ENCODE measurements at places on chromosomes 13 and 19. TPM values are rescaled to one million over a fixed set of nuclear protein-coding genes. Genes with fewer than 3 reads are reported as not detected.

DNA sequence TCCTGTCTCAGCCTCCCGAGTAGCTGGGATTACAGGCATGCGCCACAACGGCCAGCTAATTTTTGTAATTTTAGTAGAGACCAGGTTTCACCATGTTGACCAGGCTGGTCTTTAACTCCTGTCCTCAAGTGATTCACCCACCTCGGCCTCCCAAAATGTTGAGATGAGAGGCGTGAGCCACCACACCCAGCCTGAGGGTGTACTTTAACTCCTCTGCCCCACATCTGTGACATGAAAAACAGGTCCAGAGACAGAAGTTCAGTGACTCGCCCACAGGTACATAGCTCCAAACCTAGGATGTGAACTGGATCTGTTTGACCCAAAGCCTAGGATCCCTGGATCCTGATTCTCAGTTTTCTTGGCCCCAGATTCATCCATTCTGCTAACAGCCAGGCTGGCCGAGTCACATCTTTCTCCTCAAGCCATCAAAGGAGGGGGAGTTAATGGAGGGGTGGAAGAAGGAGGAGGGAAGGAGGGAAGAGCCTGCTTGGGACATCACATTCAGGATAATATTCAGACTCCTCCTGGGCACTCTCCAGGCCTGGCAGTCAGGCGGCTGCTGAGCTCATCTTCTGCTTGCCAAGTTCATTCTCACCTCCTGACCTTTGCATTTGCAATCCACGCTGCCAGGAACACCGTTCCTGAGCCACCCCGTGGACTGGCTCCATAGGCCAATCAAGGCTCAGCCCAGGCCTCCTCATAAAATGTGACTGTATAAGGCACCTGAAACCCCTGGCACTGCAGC lies 3.1 kb downstream of the SPC24 start:
- H3K36me3 ChIP-seq, result no peaks in the 10 kb centered on the region
- peak; percentile 82 for DNase-seq
- H3K4me1 ChIP-seq, result peaks cover 23% of the 10 kb centered on the region
- H3K4me3 ChIP-seq, result no peak overlapping the region
- peak overlapping the region; percentile 72 for H3K27ac ChIP-seq

DNA sequence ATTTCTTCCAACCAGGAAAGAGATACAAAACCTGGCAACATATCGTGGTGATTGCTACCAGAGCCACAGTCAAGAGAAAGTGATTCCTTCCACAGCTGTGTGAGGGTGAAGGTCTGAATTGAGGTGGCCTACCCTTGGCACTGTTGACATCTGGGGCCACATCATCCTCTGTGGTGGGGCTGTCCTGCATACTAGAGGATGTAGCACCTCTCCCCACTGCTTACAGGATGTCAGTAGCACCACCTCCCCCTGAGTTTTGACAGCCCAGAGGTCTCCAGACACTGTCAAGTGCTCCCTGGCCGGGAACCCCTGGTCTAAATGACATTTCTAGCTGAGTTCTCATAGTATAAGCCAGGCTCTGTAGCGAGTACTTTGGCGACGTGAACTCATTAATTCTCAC lies 15.5 kb downstream of the PTGER1 start:
- no peaks in the 10 kb centered on the region for H3K4me1 ChIP-seq
- H3K36me3 ChIP-seq, result peaks cover 2% of the 10 kb centered on the region
- H3K27me3 ChIP-seq, result no peaks in the 10 kb centered on the region
- H3K4me3 ChIP-seq, result no peak overlapping the region
- no peak for DNase-seq

DNA sequence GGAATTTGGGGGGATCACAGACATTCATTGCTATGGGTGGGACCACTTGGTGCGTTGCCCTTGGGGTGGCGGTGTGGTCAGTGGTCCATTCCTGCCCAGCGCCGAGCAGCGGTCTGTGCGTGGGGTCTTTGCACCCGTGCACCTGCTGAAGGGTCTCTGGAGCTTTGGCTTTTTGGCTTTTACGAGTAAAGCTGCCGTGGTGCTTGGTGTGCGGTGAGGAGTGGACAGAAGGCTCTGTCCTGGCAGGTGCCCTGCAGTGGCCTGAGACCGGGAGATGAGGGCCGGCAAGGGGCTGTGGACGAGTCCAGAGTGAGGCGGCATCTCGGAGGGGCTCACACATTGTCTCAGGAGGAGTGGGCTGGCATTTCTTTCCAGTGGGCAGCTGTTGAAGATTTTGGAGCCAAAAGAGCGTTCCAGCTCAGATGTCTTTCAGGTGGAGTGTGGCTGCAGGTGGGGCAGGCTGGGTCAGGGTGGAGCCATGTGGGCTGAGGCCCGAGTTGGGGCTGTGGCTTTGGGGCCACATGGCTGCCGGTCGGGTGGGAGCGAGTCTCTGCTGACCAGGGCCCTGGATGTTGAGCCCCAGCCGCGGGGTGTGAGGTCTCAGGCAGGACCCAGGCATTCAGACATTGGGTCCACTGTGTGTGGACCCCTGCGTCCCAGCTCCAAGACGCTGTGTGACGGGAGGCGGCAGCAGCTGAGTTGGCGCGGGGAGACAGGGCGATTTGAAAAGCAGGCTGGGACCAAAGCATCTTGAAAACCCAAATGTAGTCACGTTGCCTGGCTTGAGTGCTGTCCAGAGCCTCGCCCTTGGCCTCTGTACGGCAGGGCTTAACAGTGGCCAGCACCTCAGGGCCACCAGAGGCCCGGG lies 11.7 kb downstream of the GNA11 start:
- H3K4me1 ChIP-seq, result peaks cover 26% of the 10 kb centered on the region
- no peak for DNase-seq
- H3K27me3 ChIP-seq, result no peaks in the 10 kb centered on the region
- H3K36me3 ChIP-seq, result no peaks in the 10 kb centered on the region
- no peak overlapping the region for H3K4me3 ChIP-seq
- H3K27ac ChIP-seq, result no peak overlapping the region

DNA sequence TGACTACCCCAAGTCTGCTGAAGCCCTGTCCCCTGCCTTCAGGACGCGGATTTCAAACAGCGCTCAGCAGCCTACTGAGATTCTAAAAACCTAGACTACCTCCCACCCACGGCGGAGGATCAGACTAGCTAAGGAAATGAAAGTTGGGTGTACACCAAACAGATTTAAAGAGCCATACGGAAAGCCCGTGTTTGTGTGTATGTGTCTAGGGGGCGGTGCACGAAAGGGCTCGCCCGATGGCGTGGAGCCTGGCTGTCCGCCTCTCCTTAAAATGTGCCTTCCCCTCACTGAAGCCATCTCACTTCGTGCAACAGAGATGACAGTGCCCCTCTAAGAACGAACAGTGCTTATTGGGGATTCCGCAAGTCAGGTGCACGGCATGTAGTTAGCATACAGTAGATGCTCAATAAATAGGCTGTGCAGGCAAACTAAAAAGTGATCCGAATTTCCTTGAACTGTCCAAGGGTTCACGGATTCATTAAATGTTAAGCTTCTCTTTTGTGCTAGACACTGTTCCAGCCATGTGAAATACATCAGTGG lies 639 bp downstream of the LENG1 start:
- peaks cover 45% of the 10 kb centered on the region for H3K36me3 ChIP-seq
- no peak for DNase-seq
- H3K27me3 ChIP-seq, result no peaks in the 10 kb centered on the region
- peak overlapping the region; percentile 98 for H3K27ac ChIP-seq

GRCh38 chr13:77047649-77048343 lies 20.8 kb upstream of the FBXL3 start:
- H3K27me3 ChIP-seq, result no peaks in the 10 kb centered on the region
- H3K27ac ChIP-seq, result no peak overlapping the region
- no peak for DNase-seq
- peaks cover 69% of the 10 kb centered on the region for H3K36me3 ChIP-seq
- H3K4me1 ChIP-seq, result peaks cover 19% of the 10 kb centered on the region

GRCh38 chr13:109840201-109840892 lies 54.0 kb upstream of the IRS2 start:
- DNase-seq, result no peak
- H3K4me3 ChIP-seq, result no peak overlapping the region
- no peaks in the 10 kb centered on the region for H3K36me3 ChIP-seq

DNA sequence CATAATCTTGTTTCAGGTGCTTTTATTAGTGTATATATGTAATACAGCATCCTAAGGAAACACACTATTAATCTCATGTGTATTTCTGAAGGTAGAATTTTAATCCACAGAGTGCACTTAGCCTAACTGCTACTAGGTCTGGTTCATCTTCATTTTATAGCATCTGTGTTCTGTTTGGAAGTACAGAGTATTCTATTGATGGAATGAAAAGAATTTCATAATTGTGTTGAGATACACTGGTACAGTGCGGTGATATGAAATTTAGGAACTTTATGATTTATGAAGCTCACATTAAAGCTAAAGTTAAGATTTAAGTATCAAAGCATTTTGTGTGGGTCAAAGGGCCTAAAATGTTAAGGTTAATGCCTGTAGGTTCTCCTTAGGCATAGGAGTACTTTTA lies 6.0 kb downstream of the PCDH17 start:
- H3K4me3 ChIP-seq, result no peak overlapping the region
- no peak overlapping the region for H3K27ac ChIP-seq
- H3K4me1 ChIP-seq, result no peaks in the 10 kb centered on the region
- no peaks in the 10 kb centered on the region for H3K36me3 ChIP-seq

- H3K27ac ChIP-seq, result no peak overlapping the region
- no peaks in the 10 kb centered on the region for H3K27me3 ChIP-seq
- H3K4me1 ChIP-seq, result peaks cover 10% of the 10 kb centered on the region
- no peak for DNase-seq
- no peak overlapping the region for H3K4me3 ChIP-seq
Measured at GRCh38 chr13:98997738-98998641, 20.1 kb upstream of the DOCK9 start.

GRCh38 chr13:75760131-75761021 lies 124.2 kb downstream of the LMO7 start:
- H3K4me1 ChIP-seq, result peaks cover 8% of the 10 kb centered on the region
- H3K36me3 ChIP-seq, result no peaks in the 10 kb centered on the region
- H3K27ac ChIP-seq, result peak overlapping the region; percentile 89
- peak overlapping the region; percentile 69 for H3K4me3 ChIP-seq

GRCh38 chr13:75754936-75755335 lies 118.8 kb downstream of the LMO7 start:
- H3K4me3 ChIP-seq, result no peak overlapping the region
- H3K36me3 ChIP-seq, result no peaks in the 10 kb centered on the region
- H3K27ac ChIP-seq, result no peak overlapping the region

DNA sequence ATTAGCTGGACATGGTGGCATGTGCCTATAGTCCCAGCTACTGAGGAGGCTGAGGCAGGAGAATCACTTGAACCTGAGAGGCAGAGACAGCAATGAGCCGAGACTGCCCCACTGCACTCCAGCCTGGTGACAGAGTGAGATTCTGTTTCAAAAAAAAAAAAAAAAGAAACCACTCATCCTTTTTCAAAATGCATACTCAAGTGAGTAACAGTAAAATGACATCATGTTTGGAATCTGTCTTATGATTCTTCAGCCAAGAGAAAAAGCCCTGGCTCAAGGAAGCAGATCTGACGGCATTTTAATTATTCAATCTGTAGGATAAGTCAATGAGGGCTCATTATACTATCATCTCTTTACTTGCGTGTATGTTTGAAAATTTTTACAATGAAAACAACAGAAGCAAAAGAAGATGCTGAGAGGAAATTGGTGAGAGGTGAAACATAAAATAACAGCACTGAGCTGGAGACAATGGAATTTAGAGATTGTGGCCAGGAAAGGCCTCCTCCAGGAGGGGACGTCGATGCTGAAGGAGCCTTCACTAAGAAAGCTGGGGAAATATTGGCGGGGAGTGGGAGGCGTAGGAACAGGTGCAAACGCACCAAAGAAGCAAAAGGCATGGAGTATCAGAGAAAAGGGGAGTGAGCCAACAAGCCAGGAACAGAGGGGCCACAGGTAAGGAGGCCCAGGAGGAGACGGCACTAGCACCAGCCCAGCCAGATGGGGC lies 12.9 kb upstream of the CCNE1 start:
- H3K4me1 ChIP-seq, result no peaks in the 10 kb centered on the region
- no peaks in the 10 kb centered on the region for H3K36me3 ChIP-seq
- no peak overlapping the region for H3K4me3 ChIP-seq

- DNase-seq, result no peak
- no peaks in the 10 kb centered on the region for H3K27me3 ChIP-seq
- no peak overlapping the region for H3K27ac ChIP-seq
Measured at GRCh38 chr13:109998684-109999533, 212.5 kb upstream of the IRS2 start.

DNA sequence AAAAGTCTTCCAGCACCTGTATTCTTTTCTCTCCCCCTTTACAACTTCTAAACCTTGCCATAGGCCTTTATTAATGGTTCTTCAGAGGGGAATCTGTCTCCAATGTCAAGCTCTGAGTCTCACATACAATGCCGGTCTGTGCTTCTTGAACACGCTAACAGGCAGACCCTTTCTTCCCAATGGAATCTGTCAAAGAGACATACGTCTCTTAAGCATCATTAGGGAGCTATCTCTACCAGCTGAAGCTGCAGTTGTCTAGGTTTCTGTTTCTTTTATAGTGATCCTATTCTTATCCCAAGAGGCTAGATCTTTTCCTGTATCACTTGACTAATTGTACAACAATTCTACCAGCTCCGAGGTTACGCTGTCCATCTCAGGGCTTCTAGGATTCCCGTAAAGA lies 560.8 kb upstream of the NBEA start:
- H3K4me1 ChIP-seq, result no peaks in the 10 kb centered on the region
- no peak for DNase-seq
- H3K4me3 ChIP-seq, result no peak overlapping the region
- H3K27me3 ChIP-seq, result no peaks in the 10 kb centered on the region
- H3K27ac ChIP-seq, result no peak overlapping the region

DNA sequence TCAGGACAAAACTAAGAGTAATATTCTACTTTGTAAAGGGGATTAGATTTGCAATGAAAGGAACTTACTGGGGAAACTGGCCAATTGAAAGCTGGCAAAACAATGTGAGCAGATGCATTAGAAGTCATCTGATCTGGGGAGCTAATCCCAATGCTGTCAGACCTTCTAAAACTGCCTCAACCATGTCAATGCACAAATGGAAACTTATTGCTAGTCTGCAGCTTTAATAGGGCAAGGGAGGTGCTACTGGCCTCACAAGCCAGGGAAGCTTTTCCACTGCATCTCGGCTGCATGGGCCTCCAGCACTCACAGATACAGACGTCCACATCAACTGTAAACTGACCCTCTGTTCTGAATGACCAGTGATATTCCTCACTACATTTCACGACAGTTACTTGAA lies 154.2 kb downstream of the LHFPL6 start:
- H3K36me3 ChIP-seq, result no peaks in the 10 kb centered on the region
- no peak for DNase-seq
- peaks cover 43% of the 10 kb centered on the region for H3K4me1 ChIP-seq
- H3K27ac ChIP-seq, result no peak overlapping the region
- H3K27me3 ChIP-seq, result peaks cover 1% of the 10 kb centered on the region

Gene PTGIR
- total RNA-seq, result 7.0 TPM

Gene TIMM50
- total RNA-seq, result 70.5 TPM

Gene ZNF431
- 10.1 TPM for total RNA-seq

Gene ZNF497
- total RNA-seq, result 0.12 TPM

Gene MATK
- total RNA-seq, result 0.43 TPM

Gene HRC
- 405 TPM for total RNA-seq

Gene IGFLR1
- total RNA-seq, result 12.4 TPM

Gene ZNF837
- 0.26 TPM for total RNA-seq

Gene CC2D1A
- total RNA-seq, result 21.1 TPM

Gene FFAR2
- not detected for total RNA-seq

Gene KLK7
- not detected for total RNA-seq

Gene CILP2
- not detected for total RNA-seq

Gene KASH5
- total RNA-seq, result not detected
